IPS DF 6.9 (cell line): ENCODE measurements at places on chromosomes 2 and 18.

GRCh38 chr2:18741895-18742732, 152.7 kb upstream of the NT5C1B start:
- no peak for DNase-seq

DNA sequence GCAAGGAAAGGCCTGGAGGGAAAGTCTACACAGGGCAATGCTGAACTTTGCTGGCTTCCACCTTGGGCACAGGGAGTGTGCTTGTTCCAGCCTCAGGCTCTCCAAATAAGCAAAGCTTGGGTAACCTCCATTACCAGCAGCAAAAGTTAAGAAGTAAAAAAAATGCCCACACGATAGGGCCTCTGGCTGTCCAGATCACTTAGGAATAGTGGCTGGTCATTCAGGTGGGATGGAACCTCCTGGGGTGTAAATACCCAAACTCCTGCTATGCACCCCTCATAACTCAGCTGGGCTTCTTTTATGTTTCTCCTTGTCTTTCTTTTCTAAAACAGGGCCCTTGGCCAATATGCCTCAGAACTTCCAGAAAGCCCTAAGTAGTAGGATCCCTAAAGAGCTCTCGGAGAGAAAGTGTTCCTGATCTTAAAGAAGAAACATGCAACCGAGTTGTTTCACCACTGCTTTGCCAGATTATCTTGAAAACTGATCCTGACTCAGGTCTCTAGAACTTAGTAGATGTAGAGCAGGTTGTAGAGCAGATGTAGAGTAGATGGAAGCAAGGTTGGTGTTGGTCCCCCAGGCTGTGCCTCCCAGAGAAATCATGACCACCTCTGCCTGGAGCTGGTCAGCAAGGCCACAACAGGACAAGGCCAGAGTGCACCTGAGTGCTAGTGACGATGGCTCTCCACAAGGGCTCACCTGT, 2.0 kb upstream of the OSR1 start:
- DNase-seq = no peak

DNA sequence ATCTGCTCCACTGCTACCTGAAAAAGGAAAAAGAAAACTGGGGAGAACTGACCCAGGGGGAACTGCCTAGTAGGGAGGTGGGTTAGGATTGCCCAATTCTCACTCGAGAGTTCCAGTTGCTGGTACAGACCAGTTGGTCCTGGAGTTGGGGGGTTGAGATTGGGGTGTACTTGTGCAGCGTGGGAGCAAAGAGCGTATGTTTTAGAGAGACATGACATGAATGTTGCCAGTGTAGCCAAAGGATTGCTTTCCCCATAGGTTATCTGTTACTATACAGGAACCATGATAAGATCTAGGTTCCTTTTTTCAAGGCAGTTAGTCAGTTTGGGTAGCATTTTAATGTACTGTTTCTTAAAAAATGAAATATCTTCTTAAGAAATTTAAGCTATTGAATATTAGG, 68.6 kb downstream of the APLF start:
- DNase-seq = no peak

- DNase-seq = no peak
Measured at GRCh38 chr2:18265614-18266586, 294.6 kb downstream of the RDH14 start.

DNA sequence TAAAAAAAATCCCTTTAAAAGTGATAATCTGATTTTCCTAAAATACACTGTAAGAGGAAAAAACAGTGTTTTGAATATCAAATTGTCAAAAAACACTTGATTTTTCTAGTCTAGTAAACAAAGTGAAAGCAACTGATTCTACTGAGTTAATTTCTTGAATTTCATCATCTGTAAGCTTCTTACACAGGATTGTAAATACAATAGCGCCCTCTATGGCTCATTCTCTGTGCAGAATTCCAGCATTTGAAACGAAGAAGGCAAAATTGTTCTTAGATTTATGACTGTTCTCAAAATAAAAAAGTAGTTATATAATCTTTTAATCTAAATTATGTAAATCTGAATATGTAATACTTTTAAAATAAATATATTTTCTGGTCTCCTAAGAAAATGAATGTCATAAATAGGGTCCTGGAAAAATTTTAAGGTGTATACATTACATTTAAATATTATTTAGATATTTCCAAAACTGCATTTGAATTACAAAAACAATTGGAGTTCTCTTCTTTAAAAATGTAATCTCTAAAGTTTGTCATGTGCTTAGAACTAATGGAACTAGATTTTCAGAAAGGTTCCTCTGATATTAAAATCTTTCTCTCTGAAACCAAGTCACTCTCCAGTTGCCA, 176.9 kb upstream of the MC4R start:
- DNase-seq = peak; percentile 18

- no peak for DNase-seq
Measured at GRCh38 chr2:124953921-124954320, 928.8 kb downstream of the CNTNAP5 start.
